Left ventricle myocardium superior (tissue), 1 donor: ENCODE measurements at places on chromosomes 3 and 15. TPM values are rescaled to one million over a fixed set of nuclear protein-coding genes. Genes with fewer than 3 reads are reported as not detected.

BTLA gene
- not detected for total RNA-seq

PLIN1 gene
- 4.7 TPM for total RNA-seq

IL5RA gene
- total RNA-seq = 0.17 TPM

CTXN2 gene
- total RNA-seq = not detected

PSTPIP1 gene
- 2.4 TPM for total RNA-seq

ZNF774 gene
- 4.9 TPM for total RNA-seq

NSUN3 gene
- total RNA-seq = 5.7 TPM

DNAH12 gene
- 0.02 TPM for total RNA-seq

GATM gene
- total RNA-seq = 56.4 TPM

ZBTB20 gene
- total RNA-seq = 57.5 TPM

ZNF80 gene
- not detected for total RNA-seq

RCN2 gene
- total RNA-seq = 24.0 TPM

UBAP1L gene
- total RNA-seq = 1.3 TPM
